Stimulated activated CD4-positive, alpha-beta T cell treated with anti-CD3 and anti-CD28 coated beads, Interleukin-4, amount 100 ng/mL, for 4 hours (primary cell): ENCODE measurements at places on chromosomes 5 and 9.
A peak's percentile ranks its signal among the peaks of the same experiment; 100 is the strongest.

GRCh38 chr9:8680157-8680556 is 880.6 kb upstream of the DMAC1 start:
- no peak for DNase-seq

GRCh38 chr9:133823189-133824105 is 85.3 kb upstream of the SARDH start:
- no peak for DNase-seq

DNA sequence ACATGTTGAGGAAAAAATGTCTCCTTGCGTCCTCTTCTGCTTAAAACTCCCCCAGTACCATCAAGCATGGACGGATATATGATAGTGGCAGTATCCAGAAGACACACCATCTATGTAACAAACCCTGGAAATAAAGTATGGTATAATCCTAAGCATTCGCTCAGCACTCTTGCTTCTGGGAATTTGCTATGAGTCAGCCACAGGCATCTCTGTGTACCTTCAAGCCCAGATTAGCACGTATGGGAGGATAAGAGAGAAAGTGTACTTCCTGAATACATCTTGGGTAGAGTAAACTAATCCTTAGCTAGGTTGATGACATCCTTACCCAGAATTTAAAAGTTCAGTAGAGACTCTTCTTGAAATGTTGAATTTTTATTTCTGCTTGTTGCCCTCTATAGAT is 71.2 kb downstream of the GHR start:
- no peak for DNase-seq

GRCh38 chr5:69030358-69031062 is 63.3 kb upstream of the SLC30A5 start:
- DNase-seq = no peak

- no peak for DNase-seq
These were observed 68.9 kb downstream of the CSF2 start for GRCh38 chr5:132142459-132142858.

DNA sequence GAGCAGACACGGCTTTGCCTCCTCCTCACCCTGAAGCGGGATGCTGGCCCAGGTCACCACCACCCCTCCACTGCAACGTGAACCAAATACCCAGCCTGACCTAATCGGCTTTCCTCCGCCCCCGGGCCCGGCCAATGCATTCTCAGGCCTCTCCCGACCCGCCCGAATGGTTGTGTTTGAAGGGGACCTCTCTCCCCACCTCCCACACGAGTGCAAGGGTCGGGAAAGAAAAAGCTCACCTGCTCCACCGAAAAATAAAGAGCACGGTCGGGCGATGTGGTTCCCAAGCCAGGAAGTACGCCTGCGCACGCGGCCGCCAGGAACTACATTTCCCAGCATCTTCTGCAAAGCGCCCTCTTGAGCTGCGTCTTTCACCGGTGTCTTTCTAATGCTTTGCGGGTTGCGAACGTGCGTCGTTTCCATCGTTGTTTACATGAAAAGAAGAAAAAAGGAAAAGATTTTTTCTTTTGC is at the start of gene ZNF883:
TSS of gene ZNF883 (minus strand) at position 282 of the 471 bp plus-strand sequence.
- DNase-seq = peak; percentile 5

DNA sequence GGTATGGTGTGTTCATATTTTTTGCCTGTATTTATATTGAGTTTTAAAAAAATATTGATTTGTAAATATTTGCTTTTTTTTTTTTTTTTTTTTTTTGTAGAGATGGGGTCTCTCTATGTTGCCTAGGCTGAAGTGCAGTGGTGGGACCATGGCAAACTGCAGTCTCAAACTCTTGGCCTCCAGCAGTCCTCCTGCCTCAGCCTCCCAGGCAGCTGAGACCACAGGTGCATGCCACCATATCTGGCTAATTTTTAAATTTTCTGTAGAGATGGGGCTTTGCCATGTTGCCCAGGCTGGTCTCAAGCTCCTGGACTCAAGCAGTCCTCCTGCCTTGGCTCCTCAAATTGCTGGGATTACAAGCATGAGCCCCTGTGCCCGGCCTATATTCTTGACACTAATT is 78.3 kb downstream of the RASGRF2 start:
- DNase-seq = no peak

DNA sequence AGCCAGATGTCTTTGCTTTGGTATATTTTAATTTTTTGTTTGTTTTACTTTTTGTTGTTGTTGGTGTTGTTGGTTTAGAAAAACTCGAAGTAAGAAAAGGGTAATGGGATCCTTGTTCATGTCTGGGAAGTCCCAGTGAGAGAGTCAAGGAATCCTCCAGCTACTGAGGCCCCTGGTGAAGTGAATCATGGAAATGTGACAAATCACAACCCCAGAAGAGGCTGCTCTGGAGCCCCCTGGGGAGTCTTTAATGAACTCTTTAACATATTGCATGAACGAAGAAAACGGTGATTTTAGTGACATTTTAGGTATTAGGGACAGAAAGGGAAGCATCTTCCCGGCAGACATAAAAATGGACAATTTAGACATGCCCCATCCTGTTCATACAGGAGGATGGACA is 41.3 kb downstream of the TMEM174 start:
- DNase-seq = no peak

- no peak for DNase-seq
These were observed 271.0 kb upstream of the HAPLN1 start for GRCh38 chr5:83991566-83992224.

DNA sequence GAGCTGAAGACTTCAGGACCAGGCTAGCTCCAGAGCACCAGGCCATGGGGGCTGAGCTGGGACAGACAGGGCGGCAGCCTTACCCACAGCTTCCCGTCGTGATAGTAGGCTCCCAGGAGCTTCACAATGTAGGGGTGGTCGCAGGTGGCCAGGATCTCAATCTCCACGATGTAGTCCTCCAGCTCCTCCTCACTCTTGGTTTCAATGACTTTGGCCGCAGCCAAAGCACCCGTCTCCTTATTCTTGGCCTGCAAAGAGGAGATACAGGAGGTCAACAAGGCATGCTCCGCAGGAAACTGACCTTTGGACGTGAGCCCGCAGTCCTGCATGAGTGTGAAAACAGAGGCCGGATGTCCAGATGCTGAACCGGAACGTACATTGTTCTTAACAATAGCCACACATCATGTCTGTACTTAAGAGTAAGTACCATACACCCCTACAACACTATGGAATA is 31.5 kb downstream of the STK10 start:
- DNase-seq = no peak

DNA sequence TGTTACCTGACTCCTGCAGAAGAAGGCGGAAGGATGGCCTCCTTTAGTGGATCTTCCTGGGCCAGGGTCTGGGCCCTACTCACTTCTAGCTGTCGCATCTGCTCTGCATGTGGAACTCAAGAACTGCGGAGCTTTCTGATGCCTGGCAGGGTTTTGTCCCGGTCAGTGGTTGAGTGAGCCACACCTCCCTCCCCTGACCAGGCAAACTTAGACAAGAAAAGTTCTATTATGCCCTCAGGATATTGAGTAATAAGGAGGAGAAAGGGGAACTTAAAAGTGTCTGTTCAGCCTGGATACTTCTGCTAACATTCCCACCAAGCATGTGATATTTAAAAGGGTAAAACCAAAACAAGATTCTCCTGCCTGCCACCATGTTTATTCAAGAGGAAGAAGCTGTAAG is at the start of gene FYB1:
TSS of gene FYB1 (minus strand) at position 127 of the 400 bp plus-strand sequence. CDS start 16,603 bp downstream, outside the sequence.
- no peak for DNase-seq

DNA sequence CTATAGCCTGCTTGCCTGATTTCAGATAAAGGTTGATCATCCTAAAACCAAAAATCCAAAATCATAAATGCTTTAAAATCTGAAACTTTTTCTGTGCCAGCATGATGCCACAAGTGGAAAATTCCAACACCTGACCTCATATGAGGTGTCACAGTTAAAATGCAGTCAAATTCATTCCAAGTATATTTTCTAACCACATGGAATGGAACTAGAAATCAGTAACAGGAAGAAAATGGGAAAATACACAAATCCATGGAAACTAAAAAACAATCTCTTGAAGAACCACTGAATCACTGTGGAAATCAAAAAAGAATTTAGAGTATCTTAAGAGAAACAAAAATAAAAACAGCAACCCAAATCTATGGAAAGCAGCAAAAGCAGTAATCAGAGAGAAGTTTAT is 297.5 kb upstream of the COX7C start:
- DNase-seq = no peak

DNA sequence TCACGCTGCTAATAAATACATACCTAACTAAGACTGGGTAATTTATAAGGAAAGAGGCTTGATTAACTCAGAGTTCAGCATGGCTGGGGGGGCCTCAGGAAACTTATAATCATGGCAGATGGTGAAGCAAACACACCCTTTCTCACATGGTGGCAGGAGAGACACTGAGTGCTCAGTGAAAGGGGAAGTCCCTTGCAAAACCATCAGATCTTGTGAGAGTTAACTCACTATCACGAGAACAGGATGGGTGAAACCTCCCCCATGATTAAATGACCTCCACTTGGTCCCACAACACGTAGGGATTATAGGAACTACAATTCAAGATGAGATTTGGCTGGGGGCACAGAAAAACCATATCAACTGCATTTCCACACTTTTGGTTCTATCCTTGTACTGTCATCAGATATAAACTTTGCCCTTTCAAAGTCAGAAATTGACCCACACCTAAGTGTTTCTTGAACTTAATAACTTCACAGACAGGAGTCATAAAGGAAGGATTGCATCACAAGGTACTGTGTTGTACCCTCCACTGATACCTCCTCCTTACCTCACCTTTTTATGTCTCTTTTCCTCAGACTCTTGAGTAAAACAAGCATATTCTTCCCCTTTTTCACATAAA is 319.1 kb upstream of the PIK3R1 start:
- DNase-seq = no peak

GRCh38 chr5:153659039-153659736 is 168.7 kb downstream of the GRIA1 start:
- no peak for DNase-seq

DNA sequence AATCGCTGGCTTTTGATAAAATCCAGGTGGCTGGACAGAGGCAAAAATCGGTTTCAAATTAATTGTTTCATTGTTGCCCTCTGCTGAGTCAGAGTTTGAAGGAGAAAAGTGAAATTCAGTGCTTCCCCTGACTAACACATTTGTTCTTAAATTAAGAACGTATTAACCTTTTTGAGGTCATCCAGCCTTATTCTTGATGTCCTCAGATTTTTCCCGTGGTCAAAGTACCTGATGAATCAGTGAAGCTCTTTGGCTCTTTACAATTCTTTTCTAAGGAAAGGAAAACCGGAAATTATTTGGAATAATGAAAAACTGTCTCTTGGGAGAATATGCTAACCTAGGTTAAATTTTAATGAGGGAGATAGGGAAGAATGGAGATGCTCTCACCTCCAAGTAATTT is 21.6 kb downstream of the OSMR start:
- no peak for DNase-seq

- no peak for DNase-seq
These were observed 93.1 kb upstream of the WWC1 start for GRCh38 chr5:168198359-168198758.

DNA sequence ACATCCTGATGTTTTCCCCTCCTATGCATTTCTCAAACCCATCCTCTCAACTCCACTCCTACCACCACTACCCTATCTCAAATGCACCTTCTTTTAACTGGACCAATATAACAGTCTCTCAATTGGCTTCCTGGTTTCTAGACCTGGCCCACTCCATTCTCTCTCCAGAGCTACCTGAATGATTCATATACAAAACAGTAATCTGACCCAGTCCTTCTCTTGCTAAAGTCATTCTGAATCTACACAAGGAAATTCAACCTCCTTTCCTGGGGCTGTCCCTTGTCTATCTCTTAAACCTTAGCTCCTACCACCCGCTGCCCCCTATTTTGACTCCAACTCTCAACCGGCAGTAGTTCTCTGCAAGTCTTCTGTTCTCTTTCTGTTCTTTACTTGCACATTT is 97.2 kb downstream of the PCSK1 start:
- DNase-seq = no peak

GRCh38 chr9:68704814-68705530 is at the start of gene PIP5K1B:
PIP5K1B (plus strand) TSS chr9:68705240; CDS start chr9:68822615, 117,375 bp downstream.
- DNase-seq = no peak

- peak; percentile 72 for DNase-seq
These were observed 26.3 kb downstream of the OR2V2 start for GRCh38 chr5:181173420-181174342.

DNA sequence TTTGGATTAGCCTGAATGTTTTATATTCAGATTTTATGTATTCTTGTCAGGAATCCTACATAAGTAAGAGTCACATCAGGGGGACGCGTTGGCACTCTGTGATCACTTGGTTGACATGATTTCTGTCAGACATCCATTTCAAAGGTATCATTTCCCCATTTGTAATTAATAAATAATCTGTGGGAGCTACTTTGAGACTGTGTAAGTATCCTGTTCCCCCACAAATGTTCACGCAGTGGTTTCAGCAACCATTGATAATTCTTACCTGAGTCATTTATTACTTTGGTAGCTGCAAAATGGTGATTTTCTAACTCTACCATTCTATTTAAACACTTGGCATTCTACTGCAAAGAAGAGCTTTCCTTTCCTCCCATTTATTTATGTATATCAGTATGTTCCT is 56.9 kb upstream of the TBC1D2 start:
- DNase-seq = no peak

GRCh38 chr9:74824654-74825053 is 63.1 kb downstream of the TRPM6 start:
- DNase-seq = no peak

GRCh38 chr5:54733101-54733500 is 215.5 kb downstream of the SNX18 start:
- DNase-seq = no peak
